Ascending aorta (tissue), 2 donors: ENCODE measurements at places on chromosomes 16 and 17.

DNA sequence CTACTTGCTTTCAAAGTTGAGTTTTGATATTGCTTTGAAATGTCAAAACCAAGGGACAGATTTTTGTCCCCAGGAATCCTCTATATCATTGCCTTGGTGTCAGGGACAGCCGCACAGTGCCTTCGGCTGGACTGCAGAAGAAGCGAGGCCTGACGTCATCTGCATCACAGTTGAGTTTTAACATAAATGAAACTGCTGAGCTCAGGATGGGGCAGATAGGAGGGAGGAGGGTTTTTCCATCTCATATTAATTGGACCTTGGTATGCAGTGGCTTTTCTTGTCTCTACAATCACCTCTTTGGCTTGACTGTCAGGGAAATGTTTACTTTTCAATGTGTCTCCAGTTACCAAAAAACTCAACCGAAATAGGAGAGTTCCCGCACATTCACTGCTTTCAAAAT is 111.3 kb downstream of the AATF start:
- no peak for DNase-seq

GRCh38 chr17:81020767-81021497 is 14.0 kb upstream of the BAIAP2 start:
- no peak for DNase-seq

- no peak for DNase-seq
Measured at GRCh38 chr16:80695020-80695419, 109.4 kb downstream of the CDYL2 start.

GRCh38 chr17:49995055-49995738 is at the start of gene DLX3:
DLX3 (minus strand) TSS chr17:49995224; CDS start chr17:49994998, 226 bp downstream.
- DNase-seq: peak; percentile 30

- no peak for DNase-seq
Measured at GRCh38 chr16:68257251-68257905, 6.9 kb upstream of the SLC7A6 start.

GRCh38 chr17:41325126-41325525 is 9.6 kb upstream of the KRTAP17-1 start:
- DNase-seq: no peak

GRCh38 chr17:17366941-17367875 is 64.0 kb downstream of the NT5M start:
- DNase-seq: no peak

GRCh38 chr17:40699853-40700252 is 3.7 kb downstream of the KRT24 start:
- no peak for DNase-seq

- DNase-seq: no peak
Measured at GRCh38 chr17:1961189-1961588, 63.9 kb downstream of the RTN4RL1 start.

GRCh38 chr17:44663095-44663494 is 6.8 kb downstream of the MEIOC start:
- no peak for DNase-seq

DNA sequence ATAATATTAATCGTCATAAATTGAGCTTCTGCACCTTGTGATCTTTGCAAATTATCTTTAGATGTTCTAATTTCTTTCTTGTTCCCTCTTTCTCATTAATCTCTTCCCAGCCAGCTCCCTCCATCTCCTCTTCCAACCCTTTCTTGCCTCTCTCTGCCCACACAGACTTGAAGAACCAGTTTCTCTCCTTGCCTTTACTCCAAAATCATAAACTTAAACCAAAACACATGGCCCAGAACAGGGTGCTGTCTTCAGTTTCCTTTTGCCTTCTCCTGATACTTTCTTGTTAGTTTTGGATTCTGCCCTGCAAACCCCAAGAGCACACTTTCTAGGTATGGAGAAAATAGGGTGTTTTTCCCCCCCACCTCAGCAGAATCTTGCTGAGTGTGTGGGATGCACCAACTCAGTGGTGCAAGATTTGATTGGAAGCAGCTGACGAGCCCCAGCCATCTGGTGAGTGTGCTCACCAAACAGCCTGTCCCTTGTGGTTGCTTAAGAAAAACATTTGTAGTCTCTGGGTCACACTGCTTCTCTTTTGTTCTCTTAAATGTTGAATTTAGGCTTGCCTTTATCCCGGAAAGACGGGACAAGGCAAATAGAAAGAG is 175.8 kb upstream of the MAF start:
- no peak for DNase-seq

DNA sequence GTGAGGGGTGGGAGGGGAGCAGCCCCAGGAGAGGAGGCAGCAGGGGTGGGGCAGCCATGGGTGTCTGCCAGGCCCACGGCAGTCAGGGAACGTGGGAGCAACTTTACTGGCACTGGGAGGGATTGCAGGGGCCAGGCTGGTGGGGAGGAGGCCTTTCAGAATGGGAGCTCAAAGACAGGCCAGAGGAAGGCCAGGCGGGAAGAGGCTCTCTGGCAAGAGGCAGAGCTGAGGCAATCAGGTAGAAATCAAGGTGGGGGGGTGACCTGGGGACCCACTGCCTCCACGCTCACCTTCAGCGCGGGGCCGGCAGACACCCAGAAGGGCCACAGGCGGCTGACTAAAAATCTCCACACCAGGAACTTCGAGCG is 11.9 kb upstream of the GSE1 start:
- DNase-seq: no peak

GRCh38 chr17:39231091-39231561 is 5.4 kb upstream of the STAC2 start:
- DNase-seq: no peak

DNA sequence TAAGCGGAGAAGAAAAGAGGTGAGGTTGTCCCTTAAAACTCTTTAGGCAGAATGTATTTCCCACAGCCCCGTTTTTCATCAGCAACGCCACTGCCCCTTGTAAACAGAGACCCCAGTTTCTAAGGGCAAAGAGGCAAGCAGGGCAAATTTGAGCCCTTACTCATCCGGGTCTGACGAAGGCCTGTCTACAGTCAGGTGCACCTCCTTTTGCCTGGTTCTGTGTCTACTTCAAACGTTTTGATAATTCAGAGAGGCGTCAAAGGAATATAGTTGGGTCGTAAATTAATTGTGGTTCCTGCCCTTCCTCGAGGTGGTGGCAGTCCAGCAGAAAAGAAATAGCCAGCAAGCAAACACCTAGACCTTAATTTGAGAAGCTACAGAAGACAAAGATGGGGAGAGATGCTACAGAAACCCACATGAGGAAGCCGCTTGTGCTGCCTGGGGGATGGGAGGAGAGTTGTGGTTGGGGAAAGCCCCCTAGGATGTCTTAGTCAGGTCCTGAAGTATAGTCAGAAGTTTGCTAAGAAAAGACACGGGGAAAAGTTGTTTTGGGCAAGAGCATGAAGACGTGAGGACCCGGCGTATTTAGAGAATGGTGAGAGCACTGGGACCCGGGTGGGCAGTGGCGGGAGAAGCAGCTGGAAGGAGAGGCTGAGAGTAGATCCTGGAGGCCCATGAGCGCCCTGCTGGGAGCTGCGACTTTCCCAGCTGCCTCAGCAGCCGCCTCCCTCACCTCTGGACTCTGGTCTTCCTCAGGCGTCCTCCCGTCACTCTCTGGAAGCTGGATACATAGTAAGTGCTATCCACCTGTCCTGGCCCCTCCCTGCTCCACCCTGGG is 2.4 kb downstream of the FBRS start:
- DNase-seq: no peak

GRCh38 chr16:50842013-50842505 is 100.2 kb downstream of the CYLD start:
- no peak for DNase-seq

- DNase-seq: no peak
Measured at GRCh38 chr17:9844153-9844552, 18.4 kb downstream of the GLP2R start.

GRCh38 chr17:79845601-79845949 is 6.3 kb upstream of the CBX4 start:
- no peak for DNase-seq

- DNase-seq: no peak
Measured at GRCh38 chr17:78249818-78250806, 18.7 kb downstream of the TMEM235 start.

- peak; percentile 63 for DNase-seq
Measured at GRCh38 chr17:29615492-29616299, 7.0 kb downstream of the CORO6 start.

- DNase-seq: no peak
Measured at GRCh38 chr17:53391197-53391596, 431.5 kb upstream of the KIF2B start.

DNA sequence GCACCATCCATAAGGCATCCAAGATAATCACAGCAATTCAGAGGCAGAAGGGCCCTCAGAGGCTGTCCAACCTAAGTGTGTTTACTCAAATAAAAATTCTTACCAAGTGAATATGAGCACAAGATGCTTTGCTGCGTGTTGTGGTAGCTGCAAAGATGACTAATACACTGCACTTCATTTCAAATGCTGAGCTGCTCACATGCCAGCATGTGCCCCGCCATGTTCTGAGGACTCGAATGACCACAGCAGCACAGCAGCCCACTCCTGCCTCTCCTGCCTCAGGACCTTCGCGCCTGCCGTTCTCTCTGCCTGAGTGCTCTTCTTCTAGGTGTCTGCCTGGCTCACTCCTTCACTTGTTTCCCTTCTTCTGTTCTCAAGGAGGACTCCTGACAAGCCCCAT is 19.0 kb downstream of the PIK3R5 start:
- no peak for DNase-seq

GRCh38 chr16:5454349-5454748 is 356.8 kb upstream of the EEF2KMT start:
- no peak for DNase-seq

- DNase-seq: peak; percentile 78
Measured at GRCh38 chr17:82603981-82604448, 44.2 kb downstream of the WDR45B start.

DNA sequence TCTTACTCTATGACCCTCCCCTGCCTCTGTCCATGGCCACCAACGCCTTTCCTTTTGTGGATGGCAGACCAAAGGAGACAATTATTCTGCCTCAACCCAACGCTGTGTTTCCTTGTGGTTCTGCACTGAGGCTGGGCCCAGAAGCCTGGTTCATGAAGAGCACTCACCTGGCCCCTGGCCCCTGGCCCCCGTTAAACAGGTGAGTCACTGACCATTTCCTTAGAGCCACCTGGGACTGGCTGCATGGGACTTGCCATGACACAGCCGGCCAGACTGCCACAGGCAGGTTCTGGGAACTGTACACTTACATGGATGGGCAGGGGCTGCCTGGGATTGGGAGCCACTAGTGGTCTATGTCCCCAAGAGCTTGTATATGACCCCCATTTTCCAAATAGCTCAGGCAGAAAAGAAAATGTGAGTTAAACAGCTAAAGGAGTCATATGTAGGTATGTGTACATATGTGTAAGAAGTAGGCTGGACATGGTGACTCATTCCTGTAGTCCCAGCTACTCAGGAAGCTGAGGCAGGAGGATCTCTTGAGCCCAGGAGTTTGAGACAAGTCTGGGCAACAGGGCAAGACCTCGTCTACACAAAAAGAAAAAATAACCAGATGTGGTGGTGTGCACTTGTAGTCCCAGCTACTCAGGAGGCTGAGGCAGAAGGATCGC is 181.9 kb upstream of the CACNG5 start:
- no peak for DNase-seq
